ENCODE measurements at places on chromosomes 13 and 19.

- DNase-seq = peak; percentile 60
Observed at GRCh38 chr13:25114220-25114619, 18.3 kb downstream of the PABPC3 start.

GRCh38 chr13:46926916-46927590 is 30.2 kb upstream of the HTR2A start:
- no peak for DNase-seq

DNA sequence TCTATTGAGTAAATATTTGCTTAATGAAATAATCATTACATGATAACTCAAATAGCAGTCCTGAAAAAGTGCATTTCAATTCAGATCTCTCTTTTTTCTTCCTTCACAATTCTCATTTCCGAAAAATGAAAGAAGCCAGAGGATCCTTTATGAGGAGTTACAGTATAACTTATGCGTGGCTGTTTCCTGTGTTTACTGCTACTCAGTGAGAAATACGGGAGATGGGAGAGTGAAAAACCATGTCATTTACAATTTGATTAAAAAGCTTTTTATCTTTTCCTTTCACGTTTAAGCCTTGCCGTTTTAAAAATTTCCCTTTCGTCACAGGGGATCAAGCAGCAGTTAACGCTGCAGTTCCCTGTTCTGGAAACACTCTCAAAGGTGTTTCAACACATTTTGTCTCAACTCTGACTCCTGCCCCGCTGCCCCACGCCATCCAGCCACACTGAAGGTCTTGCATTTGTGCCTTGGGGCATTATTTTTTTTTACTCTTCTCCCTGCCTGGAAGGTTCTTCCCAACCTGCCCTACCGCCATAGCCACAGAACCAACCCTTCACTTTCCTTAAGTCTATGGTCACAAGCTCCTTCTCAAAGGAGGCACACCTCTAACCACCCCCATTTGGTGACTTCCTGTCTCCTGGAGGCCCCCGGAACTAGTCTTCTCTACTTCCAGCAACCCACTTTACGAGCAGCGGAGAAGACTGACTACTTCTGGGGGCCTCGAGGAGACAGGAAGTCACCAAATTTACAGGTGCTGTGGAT is 17.0 kb downstream of the KL start:
- no peak for DNase-seq

- DNase-seq = peak; percentile 24
Observed at GRCh38 chr19:35468637-35469036, 20.6 kb downstream of the FFAR2 start.

DNA sequence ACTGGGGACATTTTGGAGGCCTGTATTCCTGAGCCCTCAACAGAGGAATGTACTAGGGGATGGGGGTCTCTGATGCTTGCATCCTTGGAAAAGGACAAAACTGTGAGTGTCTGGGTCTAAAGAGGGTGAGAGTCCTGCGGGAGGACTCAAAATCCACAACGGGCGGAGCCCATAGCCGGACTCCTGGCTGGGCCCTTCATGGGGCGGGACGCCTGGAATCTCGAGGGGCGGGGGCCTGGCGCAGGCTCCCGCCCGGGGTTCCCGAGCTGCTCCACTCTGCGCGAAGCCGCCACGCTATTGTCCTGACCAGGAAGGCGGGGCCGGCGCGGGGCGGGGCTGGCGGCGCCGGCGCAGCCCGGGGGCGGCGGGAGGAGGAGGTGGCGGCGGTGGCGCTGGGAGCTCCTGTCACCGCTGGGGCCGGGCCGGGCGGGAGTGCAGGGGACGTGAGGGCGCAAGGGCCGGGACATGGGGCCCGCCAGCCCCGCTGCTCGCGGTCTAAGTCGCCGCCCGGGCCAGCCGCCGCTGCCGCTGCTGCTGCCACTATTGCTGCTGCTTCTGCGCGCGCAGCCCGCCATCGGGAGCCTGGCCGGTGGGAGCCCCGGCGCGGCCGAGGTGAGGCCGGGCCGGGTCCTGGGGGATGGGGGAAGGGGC is at the start of gene APLP1:
APLP1 (plus strand) TSS at position 403 of the 651 bp plus-strand sequence; CDS start at position 466, 63 bp downstream.
- DNase-seq = peak; percentile 59

GRCh38 chr13:93900731-93901130 is 578.8 kb downstream of the DCT start:
- DNase-seq = no peak

DNA sequence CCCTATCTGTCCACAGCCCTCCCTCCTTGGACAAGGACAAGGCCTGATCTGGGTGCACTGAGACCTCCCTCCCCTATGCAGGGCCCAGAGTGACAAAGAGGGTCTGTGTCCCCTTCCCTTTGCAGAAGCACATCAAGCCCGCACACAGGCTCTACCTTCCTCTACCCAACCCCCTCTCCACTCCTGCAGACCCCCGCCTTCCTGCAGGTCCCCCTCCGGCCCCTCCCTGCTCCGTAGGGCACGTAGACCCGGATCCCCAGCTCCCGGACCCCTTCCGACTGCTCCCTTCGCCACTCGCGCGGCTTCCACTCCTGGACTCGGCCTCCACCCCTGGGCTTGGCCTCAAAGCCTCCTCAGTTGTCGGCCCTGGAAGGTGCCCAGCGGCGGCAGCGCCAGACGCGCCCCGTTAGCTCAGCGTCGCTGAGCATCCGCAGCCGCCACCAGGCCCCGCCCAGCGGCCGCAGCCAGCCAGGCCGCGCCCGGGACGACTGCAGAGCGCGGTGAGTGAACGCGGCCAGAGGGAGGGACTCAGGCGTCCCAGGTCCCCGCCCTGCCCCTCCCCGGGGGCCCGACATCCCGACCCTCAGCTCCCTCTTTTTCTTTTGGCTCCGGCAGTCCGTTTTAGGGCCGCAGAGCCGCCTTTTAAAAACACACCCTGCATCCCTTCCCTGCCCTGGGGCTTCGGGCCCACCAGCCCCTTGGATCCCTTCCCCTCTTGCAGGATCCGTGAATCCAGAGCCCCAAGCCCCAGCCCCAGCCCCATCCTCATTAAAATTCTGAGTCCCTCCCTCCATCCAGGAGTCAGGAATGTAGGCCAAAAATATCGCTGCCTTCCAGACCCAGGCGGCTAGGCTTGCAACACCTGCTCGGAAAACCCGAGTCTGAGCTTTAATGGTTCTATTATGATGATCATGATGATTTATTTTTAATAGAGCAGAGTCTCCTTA is 1.5 kb upstream of the MYADM start:
- DNase-seq = no peak

- DNase-seq = no peak
Observed at GRCh38 chr19:31223740-31224534, 125.3 kb downstream of the TSHZ3 start.

All from HEK293T (cell line).